ENCODE measurements at places on chromosomes 2 and 18.

DNA sequence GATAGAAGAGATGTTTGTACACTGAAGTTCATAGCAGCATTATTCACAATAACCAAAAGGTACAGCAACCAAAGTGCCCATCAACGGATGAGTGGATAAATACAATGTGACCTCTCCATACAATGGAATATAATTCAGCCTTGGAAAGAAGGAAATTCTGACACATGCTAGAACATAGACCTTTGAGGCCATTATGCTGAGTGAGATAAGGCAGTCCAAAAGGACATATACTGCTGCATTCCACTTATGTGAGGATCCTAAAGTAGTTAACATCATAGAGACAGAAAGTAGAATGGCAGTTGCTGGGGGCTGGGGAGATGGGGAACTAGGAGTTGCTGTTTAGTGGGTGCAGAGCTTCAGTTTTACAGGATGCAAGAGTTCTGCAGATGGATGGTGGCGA, 38.2 kb upstream of the GLI2 start:
- no peak for DNase-seq

DNA sequence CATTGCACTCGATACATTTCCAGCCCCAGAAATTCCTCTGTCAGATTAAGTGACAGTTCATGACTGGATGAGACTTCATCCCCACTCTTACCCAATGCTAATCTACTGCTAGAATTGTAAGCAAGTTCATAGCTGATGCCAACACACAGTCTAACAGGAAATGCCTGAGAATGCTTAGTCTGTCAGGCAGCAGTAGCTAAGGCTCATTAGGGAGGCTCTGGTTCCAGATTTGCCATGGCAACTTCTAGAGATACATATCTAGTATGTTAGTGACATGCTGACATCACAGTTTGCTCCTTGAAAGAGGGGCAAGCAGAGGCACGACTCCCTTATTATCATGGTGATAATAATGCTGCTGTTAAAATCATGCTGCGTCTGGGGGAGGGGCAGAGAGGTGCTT, 198.4 kb downstream of the RBM43 start:
- no peak for DNase-seq

- DNase-seq = no peak
Measured at GRCh38 chr2:178320011-178320585, 125.8 kb downstream of the OSBPL6 start.

- DNase-seq = no peak
Measured at GRCh38 chr2:1941556-1941955, 197.2 kb upstream of the PXDN start.

- DNase-seq = no peak
Measured at GRCh38 chr2:157326698-157327097, 1.1 kb upstream of the ERMN start.

GRCh38 chr2:232493701-232494474, 6.3 kb upstream of the ECEL1 start:
- DNase-seq = no peak

GRCh38 chr2:159736048-159736447, 23.7 kb downstream of the MARCHF7 start:
- no peak for DNase-seq

- DNase-seq = no peak
Measured at GRCh38 chr2:212495046-212495445, 43.6 kb downstream of the ERBB4 start.

DNA sequence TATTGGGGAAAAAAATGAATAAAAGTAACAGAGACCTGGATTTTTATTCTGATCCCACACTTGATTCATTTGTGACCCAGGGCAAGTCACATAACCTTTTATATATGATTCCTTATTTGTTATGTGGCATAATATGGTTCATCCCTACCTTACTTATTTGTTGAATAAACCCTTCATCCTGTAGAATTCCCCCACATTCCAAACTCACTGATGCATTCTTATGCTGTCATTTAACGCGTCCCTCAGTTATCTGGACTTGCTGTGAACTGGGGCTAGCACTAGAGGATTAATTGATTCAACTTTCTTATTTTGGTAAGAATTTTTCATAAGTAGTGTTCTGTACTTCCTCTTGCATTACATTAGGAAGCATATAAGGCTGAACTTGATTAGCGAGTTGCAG, 384.7 kb upstream of the RAB12 start:
- DNase-seq = no peak

DNA sequence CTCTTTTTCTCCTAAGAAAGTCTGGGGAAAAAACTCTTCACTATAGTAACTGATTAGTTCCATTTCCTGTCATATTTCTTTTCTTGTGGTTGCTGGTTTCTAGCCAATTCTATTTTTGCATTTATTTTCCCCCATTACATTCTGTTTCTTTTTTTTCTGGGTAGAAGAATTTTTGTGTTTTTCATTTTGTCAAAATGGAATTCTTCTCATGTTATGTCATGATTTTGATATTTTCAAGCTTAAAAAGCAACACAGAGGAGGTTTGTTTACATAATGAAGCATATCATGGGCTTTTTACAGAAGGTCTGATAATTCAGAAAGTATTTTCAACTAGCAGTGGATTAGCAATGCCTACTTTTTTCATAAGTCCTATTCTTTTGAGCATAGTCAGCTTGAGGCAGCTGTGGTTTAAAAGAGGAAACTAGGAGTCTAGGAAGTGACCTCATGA, 102.0 kb downstream of the MAP2 start:
- DNase-seq = no peak

DNA sequence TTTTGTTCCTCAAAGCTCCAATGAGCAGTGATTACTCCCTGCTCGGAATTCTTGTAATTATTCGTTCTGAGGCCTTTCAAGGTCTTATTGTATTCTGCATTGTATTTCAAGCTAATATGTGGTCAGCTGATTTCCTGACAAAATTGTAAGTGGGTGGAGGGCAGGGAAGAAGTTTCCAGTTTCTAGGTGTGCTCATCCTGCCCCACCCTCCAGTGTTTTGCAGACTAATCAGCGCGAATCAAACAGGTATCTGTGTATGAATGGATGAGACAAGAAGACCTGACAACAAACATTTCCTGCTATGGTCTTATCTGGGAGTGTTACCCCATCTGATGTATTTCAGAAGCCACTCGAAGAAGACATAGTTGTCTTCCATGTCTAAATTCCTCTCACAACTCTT, 35.3 kb downstream of the MYCN start:
- DNase-seq = no peak

- no peak for DNase-seq
Measured at GRCh38 chr2:174198846-174199564, 49.3 kb downstream of the OLA1 start.

- no peak for DNase-seq
Measured at GRCh38 chr2:168426861-168427260, 29.2 kb upstream of the CERS6 start.

DNA sequence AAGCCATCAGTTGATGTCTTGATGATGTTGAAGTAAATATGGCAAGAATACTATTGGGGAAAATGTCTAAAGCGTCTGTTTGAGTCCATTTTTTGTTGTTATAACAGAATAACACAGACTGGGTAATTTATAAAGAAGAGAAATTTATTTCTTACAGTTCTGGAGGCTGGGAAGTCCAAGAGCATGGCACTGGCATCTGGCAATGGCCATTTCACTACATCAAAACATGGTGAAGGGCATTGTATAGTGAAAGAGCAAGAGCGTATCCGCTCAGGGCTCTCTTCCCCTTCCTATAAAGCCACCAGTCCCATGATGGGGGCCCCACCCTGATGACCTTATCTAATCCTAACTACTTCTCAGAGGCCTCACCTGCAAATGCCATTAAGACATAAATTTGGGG, 29.6 kb upstream of the MRPL19 start:
- DNase-seq = no peak

DNA sequence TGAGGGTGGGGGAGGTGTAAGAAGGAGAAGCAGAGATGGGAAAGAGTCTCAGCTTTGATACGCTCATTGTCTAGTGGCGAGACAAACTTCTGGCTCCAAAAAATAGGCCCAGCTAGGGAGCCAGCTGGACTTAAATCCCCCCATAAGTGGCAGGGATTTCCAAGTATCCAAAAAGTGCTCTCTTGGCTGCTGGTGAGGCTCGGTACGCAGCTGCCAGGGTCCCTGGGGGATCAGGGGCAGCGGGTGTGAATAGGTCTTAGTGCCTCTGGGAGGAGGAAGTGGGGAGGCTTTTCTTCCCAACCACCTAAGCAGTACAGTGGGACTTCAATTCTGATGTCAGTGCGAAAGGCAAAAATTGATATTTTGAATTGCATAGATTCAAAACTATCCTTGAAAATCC, 73.5 kb downstream of the ALK start:
- DNase-seq = no peak

- DNase-seq = no peak
Measured at GRCh38 chr2:234488913-234489451, 7.9 kb downstream of the ARL4C start.

DNA sequence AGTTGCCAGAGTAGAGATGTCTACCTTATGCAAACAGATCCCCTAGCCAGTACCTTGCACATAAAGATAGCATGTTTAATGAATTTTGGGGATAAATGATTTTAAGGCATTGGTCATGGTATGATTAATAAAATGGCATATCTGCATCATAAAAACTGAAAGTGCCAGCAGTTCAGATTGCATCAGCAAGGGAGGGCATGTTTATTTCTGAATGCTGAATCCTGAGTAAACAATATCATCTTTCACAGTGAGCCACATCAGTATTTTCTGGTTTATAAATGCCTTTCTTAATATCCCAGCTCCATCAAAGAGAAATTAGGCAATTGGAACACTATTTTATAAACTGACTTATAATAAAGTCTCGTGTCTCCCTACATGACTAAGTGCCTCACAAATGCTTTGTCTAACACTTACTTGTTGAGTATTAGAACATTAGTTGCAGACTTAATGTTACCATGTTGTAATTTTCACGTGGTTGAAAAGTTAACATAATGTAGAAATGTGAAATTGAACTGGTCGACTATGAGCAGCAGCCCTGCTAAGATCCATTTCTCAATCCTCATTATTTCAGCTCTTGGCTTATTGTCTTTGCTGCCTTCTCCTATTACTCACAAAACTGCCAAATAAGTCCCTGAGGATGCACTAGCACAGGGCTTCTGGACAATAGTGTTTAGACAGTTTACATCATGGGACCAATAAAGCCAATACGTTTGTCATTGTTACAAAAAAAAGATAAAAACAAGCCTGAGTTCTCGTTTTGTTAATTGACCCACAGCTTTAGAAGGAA, 48.0 kb downstream of the LANCL1 start:
- DNase-seq = no peak

DNA sequence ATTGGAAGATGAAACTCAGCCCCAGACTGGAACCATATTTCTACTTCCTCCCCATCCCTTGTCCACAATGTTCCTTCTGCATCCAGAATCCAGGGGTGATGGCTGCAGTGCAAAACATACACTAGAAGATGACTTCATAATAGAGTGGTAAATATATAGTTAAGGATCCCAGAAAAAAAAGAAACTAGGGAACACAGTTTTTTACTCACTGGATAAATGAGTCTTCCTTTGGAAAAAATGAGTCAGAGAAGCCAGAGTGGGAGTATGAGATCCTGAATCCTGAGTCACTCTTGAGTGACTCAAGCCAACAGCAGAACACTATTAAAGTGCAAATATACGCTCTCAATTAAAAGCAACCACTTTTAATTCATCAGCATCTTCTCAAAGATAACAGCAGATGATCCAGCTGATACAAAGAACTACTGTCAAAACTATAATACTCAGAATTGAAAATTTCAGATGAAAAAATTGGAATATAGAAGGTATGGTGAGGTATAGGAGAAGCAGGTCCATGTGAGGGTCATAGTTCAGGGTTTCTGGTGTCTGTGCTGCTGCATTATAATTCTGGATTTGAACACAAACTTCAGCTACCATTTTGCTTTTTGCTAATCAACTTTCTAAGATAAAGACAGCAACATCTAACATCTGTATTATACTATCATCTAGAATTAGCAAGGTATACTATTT, 987.2 kb upstream of the CDH2 start:
- no peak for DNase-seq
